ENCODE measurements at places on chromosomes 7 and 10.

DNA sequence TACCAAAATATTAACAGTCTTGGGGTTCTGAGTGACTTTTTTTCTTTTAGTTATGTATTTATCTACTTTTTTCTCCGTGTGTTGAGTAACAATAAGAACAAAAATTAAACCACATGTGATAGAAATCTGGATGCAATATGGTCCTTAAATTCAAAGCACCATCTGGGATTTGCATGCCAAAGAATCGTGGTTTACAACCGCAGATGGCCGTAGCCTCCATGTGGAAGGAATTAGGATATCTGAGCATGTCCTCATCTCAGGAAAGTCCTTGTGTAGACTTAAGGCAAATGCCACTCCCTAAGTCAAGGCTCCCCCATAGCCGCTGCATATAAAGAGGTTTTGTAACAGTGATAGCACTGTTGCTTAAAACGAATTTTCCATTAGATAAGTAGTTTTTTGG, 304.0 kb downstream of the ZEB1 start:
- no peak for DNase-seq

GRCh38 chr7:55303220-55303619, 61.9 kb upstream of the LANCL2 start:
- DNase-seq = no peak

GRCh38 chr7:5211730-5212482, 21.9 kb downstream of the WIPI2 start:
- no peak for DNase-seq

DNA sequence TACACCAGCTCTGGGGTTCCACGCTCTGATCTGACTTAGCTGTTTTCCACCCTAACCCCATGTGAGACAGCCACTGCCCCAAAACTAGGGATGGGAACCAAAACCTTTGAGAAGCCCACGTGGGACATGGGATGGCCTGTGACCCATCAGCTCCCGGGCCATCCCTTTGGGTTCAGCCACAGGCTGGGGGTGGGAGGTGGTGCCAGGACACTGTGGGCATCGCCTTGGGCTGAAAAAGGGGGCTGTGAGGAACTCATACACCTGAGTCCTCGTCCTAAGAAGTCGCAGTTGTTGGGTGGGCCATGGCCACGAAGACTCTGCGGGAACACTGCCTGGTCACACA, 379.1 kb downstream of the DNAJB6 start:
- DNase-seq = no peak

- no peak for DNase-seq
Observed at GRCh38 chr10:99461230-99461629, 30.8 kb upstream of the GOT1 start.

DNA sequence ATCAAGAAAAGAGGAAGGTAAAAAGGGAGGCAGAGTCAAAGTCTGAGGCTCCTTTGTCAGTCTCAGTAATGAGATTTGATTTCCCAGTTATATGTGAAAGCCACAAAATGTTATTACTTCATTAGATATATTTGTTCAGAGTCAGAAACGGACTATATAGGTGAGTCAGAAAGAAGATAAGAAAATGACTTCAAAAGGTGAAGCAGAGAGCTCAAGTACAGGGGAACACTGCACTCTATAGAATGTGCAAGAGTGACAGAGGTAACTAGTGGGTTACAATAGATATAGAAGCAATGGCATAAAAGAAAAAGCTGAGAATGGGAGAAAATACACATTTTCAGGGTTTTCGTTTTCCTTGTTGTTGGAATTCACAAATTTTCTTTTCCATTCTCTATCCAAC, 43.3 kb downstream of the DGKB start:
- no peak for DNase-seq

DNA sequence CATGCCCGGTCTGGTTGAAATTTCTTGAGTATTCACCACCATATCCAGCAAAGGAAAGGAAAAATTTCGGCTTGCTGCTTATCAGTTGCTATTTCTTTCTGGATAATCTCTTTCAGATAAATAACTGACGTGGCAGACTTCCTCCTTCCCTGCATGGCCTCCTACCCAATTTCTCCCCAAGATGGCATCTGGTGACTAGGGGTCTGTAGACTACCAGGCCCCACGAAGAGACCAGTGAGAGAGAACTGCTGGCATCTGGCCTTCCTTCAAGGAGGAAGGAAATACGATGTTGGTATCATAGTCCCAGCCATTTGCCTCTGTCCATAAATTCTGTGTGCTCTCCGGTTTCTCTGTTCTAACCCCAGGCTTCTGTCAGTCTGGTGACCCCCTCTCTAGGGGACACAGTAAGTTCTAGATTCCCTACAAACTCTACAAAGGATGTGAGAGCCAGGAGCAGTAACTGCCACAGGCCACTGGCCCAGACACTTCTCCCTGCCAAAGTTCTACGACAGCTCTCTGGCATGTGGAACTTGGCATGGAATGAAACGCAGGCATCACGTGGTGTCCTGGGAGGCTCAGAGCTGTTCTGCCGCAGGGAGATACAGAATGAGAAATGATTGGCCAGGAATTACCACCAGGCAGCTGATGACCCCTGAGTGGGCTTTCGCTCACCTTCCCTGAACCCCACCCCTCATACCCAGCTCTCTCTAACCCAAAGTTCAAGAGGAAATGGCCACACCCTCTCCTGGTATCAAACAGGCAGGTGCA, 30.0 kb upstream of the MSRB2 start:
- DNase-seq = peak; percentile 83

- DNase-seq = no peak
Observed at GRCh38 chr7:150341263-150342120, at the start of gene RARRES2. RARRES2 (minus strand) TSS chr7:150341629; CDS start chr7:150340609, 1,020 bp downstream.

DNA sequence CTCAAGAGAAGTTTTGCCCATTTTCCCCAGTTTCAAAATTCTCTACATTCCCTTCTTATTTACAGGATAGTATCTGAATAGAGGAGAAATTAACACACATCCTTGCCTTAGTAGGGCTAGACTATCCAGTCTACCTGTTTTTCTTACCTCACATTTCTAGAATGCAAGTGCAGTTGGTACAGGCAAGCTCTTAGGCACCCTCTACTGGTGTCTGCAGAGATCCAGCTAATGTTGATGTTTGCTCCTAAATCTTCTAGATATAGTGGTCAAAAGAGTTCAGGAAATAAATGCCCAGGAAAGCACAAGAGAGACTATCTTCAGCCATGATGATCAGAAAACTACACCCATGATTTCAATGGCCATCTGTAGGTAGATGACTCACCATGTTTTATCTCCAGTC, 205.3 kb downstream of the HTR7 start:
- DNase-seq = no peak
